ENCODE measurements at places on chromosomes 13 and 19.
A peak's percentile ranks its signal among the peaks of the same experiment; 100 is the strongest.

- DNase-seq = no peak
Observed at GRCh38 chr13:108911807-108912206, 282.4 kb downstream of the MYO16 start.

DNA sequence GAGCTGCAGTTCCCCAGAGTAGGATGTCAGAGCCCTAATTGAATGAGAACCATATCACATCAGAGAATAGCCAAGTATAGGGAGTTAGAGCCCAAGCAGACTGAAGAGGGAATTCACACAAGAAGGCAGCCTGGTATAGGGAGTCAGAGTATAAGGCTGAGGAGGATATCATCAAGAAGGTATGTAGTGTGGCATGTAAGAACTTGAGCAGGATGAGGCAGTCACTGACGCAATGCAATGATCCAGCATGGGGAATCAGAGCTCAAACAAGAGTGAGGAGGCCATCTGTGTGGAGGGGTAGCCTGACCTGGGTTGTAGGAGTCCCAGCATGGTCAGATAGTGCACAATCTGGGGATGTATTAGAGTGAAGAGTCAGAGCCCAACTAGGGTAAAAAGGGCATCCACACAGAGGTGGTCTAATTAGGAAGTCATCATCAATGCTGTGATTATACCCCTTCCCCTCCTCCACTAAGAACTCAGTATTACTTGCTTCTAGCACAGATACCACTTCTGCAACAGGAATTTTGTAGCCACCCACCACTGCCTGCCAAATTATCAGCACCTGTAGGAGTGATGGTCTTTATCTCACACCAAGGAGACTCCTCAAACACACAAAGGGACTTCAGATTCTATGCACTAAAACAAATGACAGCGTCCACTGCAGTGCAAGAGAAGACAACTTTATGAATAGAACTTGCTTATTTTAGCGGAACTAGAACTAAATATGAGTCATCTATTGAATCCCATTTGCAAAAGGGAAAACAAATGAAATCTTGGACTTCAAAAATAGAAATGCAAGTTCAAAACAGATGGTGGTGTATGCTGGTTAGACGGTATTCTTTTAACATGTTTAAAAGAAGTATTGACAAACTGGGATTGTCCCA lies 107.2 kb downstream of the FNDC3A start:
- DNase-seq = no peak

DNA sequence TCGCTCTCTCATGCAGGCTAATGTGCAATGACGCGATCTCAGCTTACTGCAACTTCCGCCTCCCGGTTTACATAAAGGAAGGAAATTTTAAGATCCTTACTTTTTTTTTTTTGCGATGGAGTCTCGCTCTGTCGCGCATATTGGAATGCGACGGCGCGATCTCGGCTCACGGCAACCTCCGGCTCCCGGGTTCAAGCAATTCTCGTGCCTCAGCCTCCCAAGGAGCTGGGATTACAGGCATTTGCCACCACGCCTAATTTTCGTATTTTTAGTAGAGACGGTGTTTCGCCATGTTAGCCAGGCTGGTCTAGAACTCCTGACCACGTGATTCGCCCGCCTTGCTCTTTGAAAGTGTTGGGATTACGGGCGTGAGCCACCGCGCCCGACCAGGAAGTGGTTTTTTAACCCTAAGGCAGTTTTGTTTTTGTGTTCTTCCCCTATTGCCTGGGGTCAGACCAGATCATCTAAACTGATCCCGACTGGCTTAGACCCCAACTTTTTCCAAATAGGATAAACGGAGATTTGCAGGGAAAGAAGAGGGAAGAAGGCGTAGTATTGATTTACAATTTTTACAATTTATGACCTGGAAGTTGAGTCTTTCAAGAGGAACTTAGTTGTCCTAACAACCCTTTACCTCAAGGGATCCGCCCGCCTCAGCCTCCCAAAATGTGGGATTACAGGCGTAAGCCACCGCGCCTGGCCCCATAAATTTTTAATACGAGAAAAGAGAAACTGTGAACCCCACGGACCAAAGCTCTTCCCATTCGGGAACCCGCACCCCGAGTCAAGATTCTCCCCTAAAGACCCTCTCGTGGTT lies 142.0 kb downstream of the ZNF737 start:
- DNase-seq = peak; percentile 3

DNA sequence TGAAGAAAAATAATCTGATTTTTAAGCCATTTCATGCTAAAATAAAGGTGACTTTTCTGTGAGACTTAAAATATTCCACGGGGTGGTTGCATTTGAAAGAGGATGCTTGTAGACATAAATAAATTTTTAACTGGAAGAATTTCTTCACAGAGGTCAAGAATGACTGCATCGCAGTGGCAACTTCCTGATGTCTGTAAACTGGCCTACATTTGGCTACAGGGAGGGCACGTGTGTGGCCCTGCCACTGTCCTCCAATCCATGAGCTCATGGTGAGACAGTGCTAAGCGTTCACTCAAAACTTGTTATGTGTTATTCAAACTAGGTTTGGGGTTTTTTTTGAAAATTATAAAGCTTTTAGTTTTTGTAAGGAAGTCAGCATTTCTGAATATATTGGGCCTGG lies 1089.3 kb downstream of the EFNB2 start:
- no peak for DNase-seq

DNA sequence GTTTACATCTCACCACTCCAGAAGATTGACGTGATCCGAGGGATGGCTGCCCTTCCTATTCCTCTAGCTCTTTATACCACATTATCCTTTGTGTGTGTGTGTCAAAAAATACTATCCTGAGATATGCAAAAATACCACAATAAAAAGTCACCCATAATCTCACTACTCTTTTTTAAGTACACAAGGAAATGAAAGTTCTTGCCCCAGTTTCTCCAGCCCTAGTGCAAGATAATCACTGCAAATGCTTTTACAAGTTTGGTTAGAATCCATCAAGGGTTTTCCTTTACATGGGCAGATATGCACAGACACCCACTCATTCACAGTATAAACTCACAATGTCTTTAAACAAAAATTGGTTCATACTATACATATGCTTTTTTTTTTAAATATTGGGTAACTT lies 89.3 kb downstream of the DIAPH3 start:
- DNase-seq = no peak
